Stimulated activated CD4-positive, alpha-beta T cell treated with anti-CD3 and anti-CD28 coated beads, Interleukin-4, amount 100 ng/mL, for 4 hours (primary cell): ENCODE measurements at places on chromosomes 1 and 21.

GRCh38 chr1:243851765-243852164 lies 1.7 kb upstream of the AKT3 start:
- DNase-seq = no peak

DNA sequence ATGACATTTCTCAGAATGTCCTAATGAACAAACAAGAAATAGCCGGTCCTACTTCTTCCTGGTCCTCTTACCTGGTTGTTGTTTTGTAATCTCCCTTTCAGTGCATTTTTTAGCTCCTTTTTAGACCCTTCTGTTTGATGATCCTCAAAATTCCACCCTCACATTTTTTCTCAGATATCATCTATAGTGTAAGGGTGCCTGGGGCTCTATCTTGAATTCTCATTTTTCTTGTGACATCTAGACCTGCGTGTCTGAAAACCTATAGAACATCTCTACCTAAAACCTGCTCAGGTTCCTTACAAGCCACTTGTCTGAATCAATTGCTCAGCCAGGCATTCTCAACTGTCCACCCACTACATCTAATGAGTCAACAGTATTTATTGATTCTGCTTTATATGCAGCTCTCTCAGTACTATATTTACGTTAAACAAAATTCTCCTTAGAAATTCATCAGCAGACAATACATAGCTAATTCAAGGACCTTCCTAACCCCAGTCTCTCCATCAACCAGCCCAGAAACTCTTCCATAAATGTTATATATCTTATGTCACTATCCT lies 36.5 kb upstream of the USH2A start:
- DNase-seq = no peak

GRCh38 chr1:168709405-168710363 lies 19.3 kb downstream of the DPT start:
- DNase-seq = no peak

DNA sequence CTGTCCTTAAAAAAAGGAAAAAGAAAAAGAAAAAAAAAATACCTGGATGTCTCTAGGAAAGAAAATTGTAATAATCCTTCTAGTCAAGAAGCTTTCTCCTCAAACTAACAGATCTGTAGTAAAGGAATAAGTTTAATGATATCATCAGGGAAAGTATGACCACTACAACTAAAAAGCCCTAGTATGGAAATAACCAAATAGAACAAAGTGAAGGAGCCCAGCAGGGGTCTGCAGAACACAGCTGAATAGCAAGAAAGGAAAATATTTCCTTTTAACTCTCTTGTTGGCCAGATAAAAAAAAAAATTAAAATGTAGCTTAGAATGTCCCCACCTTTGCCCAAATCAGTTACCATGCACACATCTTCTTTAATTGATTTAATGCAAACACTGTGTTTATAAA lies 43.2 kb downstream of the PRRX1 start:
- DNase-seq = no peak

DNA sequence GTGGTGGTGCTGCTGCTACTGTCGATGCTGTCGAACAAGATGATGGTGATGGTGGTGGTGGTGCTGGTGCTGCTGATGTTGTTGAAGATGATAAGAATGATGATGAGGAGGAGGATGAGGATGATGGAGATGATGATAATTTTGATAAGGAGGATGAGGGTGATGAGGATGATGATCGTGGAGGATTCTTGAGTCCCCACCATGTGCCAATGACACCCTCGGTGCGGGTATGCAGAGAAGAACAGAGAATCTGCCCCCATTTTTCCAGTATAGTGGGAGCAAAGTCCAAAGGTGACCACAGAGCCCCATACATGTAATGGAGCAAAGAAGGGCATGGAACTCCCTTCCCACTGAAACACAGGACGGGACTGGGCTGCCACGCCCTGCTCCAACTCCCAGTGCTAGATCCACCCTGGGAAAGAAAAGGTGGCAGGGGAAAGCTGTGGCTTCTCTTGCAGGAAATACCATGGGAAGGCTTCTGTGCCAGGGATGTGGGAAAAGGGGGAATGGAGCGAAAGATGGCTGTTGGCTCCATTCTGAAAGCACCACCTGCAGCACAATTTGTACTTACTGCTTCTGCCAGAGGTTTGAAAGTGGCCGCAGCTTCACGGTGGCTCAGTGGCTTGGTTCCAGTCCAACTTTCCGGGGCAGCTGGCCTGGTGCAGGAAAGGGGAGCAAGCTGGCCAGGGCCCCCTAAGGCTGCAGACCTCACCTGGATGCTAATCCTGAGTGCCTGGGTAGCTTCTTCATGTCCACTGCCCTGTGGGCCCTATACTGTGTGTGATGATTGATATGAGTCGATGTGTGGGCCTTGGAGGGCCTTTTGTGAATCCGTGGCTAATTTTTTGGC lies 387.2 kb upstream of the VAMP3 start:
- DNase-seq = no peak

DNA sequence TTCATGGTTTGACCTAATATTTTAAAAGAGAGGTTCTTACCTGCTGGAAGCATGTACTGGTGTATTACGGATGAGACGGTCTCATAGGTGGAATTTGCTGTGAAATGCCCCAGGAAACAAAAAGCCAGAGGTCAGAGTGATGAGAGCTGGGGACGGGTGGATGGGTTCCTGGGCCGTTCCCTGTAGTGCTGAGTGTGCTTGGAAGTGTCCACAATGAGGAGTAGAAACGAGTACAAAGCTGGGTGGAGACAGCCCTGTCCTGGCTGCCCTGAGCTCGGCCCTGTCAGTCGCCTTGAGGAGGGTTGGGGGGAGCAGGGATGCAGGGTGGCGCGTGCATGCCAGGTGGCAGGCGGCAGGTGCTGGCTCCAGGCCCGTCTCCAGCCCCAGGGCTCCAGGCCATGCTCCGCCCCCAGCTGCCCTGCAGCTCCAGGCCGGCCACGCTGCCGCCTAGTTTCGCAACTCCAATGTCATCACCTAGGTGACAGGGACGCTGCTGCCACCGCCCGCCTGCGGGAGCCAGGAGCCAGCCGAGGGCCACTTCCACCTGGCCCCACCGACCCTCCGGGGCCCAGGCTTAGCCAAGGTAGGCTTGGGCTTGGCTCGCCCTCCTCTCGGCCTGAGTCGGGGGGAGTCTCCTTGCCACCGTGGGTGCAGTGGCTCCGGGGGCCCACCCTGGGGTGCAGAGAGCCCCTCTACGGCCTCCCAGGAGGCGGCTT lies 16.4 kb downstream of the TP73 start:
- no peak for DNase-seq

DNA sequence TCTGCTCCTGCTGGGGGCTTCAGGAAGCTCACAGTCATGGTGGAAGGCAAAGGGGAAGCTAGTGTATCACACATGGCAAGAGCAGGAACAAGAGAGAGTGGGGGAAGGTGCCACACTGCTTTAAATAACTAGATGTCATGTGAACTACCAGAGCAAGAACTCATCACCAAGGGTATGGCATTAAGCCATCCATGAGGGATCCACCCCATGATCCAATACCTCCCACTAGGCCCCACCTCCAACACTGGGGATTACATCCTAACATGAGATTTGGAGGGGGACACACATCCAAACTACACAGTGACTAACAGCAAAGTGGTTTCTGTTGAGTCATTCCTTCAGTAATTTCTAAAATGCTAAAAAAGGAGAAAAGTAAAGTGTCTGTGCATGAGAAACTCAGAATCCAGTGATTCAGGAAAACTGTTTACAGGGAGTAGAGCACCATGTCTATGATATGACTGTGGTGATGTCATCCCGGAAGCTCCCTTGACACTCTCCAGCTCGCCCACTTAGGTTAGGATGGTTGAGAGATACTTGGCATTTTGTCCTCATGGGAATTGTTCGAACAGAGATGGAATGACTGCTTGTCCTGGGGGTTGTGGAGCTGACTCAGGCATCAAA lies 50.3 kb downstream of the CHD1L start:
- no peak for DNase-seq

DNA sequence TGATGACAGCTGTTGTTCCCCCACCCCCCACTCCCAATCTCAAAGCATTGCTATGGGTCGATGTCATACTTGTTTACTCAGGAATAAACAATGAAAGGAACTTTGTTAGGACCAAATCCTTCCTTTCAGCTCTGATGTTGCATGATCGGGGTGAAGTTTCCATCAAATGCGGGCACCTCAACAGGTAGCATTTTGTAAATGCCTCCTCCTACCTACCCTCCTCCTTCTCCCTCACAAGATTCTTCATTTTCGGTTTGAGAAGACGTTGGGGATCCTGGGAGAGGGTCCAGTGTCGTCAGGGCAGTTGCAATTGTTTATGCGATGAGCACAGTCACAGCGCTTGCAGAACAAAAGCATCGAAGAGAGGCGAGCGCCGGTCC lies 758 bp upstream of the HUNK start:
- no peak for DNase-seq

GRCh38 chr1:77197351-77197750 lies 21.9 kb downstream of the PIGK start:
- DNase-seq = no peak

GRCh38 chr1:24139841-24140425 lies 3.0 kb downstream of the IL22RA1 start:
- DNase-seq = no peak

DNA sequence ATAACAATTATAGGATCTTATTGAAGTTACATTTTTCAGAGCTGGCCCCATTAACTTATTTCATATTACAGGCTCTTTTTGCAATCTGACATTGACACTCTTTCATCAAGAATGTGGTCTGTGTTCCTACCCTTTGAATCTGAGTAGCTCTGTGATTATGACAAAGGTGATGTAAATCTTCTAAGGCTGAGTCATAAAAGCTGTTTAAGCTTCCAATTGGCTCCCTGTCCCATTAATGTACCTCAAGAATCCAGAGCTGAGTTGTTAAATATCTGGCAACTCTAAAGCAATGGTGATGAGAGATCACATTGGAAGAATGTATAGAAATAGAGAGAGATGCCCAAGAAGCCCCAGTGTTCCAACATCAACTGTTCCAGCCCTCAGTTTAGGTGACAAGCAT lies 178.5 kb upstream of the DEPDC1 start:
- DNase-seq = no peak

DNA sequence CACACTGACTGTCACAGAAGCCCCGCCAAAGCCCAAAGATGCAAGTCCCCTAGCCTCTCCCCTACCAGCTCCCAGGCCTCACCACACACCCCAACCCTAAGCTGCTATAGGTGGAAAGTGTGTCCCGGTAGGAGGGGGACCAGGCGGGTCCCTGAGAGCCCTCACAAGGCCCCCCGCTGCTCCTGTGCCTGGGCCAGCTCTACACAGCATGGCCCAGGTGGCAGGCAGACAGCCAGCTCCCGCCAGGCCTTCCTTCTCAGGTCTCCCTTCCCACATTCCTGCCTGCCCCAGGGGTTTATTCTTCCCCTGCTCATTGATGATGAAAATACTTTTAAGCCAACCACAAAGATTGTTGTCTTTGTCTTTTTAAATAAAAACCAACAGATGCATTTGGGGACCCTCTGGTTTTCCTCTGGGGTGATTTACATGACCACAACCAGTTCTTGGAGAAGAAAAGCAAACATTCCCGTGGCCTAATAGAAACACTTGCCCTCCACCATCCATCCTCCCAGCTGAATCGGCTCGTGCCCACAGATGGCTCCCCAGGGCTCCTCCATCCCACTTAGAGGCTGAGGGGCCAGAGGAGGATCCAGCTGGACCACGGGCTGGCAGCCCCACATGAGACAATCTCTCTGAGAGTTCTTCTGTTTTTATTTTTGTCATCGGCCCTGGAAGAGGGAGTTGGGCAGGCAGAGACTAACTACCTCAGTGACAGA lies 93.1 kb downstream of the DMRTB1 start:
- DNase-seq = no peak

DNA sequence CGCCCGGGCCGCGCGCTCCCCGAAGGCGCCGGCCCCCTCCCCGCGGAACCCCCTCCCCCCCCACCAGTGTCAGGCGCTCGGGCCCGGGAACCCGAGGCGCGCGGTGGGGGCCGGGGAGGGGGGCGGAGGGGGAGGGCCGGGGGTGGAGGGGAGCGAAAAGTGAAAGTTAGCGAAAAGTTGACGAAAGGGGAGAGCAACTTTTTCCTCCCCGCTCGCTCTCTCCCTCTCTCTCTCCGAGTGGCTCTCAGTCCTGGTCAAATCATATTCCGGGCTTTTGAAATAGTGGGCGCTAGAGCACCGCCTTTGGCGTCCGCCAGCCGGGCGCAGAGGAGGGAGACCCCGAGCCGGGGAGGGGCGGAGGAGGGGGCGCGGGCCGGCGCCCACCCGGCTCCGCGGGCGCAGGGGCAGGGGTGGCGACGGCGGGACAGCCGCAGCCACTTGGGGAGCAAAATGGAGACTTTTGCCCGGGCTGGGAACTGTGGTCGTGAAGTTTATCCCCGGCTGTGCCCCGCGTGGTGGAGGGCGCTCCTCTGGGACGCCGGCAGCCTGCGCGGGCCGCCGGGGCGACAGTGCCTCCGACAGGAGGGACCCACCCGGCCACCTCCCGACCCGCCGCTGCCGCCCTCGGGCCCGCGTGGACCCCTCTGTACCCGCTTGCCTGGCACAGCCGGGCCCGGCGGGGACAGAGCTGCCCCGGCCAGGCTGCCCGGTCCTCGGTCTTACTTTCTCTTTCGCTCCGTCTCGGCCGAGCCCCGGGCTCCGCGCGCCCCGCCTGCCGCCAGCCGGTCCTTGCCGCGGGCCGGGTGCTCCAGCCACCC lies 697 bp downstream of the PRDM16 start:
- DNase-seq = peak; percentile 8

DNA sequence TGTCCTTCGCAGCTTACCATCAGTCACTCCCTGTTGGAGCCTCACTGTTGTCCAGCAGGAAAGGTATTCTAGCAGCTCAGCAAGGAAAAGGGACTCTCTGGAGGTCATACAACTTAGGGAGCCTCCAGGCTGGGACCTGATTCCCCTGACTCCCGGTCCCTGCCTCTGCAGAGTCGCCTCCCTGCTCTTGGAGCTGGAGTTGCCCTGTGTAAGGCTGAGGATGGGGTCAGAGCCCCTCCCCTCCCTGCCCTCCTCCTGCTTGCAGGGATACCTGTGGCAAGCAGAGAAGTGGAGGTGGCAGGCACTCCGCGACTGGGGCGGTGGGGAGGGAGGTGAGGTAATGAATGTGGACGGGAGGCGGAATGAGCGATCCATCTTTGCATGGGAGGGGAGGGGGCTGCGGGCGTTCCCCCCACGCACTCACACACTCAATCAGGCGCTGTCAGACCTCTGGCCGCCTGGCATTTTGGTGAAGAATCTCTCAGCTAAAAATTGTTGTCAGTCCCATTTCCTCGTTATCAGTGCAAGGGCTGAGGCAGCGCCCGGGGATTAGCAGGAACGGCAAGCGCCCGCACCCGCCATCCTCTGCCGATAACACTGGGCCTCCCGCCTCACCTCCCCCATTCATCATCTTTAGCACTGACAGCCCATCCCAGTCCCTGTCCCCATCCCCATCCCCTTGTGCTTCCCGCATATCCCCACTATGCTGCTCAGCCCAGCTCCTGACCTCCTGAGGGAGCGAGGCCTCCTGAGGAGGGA lies 64.3 kb downstream of the TMEM53 start:
- DNase-seq = no peak

- DNase-seq = no peak
Observed at GRCh38 chr1:78318011-78318410, 172.8 kb upstream of the PTGFR start.
